HEK293T (cell line): ENCODE measurements at places on chromosomes 3 and 15.

DNA sequence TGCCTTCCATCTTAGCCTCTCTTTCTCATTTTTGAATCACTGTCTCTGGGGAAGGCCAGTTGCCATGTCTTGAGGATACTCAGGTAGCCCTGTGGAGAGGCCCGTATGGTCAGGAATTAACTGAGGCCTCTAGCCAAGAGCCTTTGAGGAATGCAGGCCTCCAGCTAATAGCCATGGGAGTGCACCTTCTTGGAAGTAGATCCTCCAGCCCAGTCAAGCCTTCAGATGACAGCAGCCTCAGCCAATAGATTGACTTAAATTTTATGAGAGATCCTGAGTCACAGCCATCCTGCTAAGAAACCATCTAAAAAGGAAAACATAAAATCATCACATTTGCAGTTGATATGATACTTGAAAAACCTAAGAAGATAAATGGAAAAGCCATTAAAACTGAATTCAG lies 112.5 kb upstream of the BNIP2 start:
- DNase-seq: no peak

- no peak for DNase-seq
These were observed 71.5 kb downstream of the ZMAT3 start for GRCh38 chr3:179000144-179000543.

- DNase-seq: no peak
These were observed 96.3 kb downstream of the SOX2 start for GRCh38 chr3:181808053-181808452.

- DNase-seq: no peak
These were observed 79.6 kb upstream of the C3orf49 start for GRCh38 chr3:63739474-63739873.

DNA sequence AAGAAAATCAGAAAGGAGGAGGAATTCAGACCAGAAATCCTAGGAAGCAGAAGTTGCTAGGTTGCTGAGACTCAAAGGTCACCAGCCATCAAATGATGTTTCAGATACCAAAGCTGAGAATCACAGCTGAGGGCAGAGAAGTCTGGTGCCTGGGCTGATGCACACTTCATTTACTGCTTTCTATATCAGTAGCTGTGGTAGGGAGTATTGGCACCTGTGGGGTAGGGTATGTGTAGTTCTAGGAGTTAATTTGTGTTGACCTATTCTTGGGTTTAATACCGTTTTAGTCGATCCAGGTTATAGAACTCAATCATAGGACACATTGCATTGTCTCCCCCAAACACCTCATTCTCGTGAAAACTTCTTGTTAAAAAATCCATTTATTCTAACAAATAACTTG lies 529.6 kb downstream of the AGBL1 start:
- DNase-seq: no peak

DNA sequence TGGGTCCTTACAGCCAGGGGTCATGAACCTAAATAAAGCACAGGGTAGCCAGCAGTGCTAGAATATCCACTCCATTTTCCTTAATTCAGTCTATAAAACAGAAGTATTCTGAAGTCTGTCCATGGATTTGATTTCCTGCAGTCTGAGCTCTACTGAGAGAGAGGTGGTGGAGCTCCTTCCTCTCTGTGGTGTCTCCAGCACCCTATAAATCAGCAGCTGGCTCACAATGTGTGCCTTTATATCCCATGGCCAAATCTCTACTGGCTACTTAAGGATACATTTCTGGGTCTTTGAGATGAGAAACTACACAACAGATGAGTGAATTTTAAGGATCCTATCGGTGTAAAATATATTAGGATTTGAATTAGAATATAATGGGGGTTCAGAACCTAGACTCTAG lies 339.9 kb upstream of the RBMS3 start:
- DNase-seq: no peak

DNA sequence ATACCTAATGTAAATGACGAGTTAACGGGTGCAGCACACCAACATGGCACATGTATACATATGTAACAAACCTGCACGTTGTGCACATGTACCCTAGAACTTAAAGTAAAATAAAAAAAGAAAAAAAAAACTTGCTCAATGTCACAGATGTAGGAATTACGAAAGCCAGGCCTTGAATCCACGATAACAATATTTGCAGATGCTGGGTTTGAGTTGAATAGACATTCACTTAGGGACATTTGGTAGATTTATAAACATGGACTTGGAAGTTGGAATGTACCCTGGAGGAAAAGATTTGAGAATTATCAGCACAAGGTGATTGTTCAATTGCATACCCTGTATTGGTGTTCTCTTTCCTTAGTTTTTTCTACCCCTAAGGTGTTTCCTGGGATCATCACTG lies 260.2 kb upstream of the PEX5L start:
- no peak for DNase-seq
